ENCODE measurements at places on chromosomes 12 and 14.

GRCh38 chr14:70137788-70138187 is 51.0 kb downstream of the SLC8A3 start:
- no peak for DNase-seq

DNA sequence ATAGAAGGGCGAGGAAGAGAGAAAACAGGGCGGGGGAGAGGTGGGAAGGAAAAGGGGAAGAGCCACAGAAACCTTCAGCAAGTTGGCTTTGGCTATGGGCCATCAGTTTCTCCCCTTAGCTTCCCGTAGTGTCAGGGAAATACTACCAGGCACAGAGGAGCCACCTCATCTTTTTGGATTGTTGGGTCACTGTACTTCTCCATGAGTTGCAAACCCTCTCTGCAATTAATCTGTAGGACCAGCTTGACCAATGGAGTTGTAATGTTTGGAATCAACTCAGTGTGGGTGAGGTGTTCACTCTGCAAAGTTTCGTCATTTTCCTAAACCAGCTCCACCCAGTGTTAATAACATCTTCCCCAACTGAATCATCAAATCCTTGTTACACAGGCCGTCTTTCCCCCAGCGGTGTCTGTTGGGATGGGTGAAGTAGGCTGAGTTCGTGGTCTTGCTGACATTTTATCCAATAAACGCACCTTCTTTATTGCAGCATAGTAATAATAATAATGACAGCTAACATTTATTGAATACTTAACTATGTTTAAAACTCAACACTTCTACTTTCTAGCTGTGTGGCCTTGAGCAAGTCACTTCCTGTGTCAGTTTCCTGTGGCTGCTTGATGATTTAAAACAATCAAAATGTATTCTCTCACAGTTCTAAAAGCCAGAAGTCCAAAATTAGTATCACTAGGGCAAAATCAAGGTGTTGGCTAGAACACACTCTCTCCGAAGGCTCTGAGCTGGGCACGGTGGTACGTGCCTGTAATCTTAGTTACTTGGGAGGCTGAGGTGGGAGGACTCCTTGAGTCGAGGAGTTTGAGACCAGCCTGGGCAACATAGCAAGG is 8.1 kb upstream of the GLTP start:
- no peak for DNase-seq

DNA sequence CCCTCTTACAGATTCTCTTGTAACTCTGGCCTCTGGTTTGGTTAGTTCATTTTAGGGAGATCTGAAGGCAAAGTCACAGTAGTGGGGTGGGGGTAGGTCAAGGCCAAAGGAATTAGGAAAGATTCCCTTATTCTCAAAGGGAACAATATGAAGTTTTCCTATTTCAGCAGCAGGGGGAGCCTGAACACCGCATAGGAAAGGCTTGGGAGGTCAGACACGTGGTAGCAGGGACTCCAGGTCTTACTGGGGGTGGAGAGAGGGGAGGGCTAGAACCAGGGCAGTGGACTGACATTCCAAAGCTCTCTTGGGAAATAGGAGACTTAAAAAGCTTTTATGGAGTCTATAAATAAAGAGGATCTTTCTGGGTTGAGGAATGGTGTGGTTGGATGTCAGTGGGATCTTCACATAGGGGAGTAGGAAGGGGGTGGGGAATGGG is 1.3 kb downstream of the ZC3H10 start:
- peak; percentile 96 for DNase-seq

- no peak for DNase-seq
Observed at GRCh38 chr14:63745858-63746425, 18.1 kb upstream of the SGPP1 start.

- DNase-seq: no peak
Observed at GRCh38 chr12:100472325-100472724, 1.3 kb upstream of the NR1H4 start.

- DNase-seq: no peak
Observed at GRCh38 chr12:103882861-103883596, 42.0 kb upstream of the NT5DC3 start.

DNA sequence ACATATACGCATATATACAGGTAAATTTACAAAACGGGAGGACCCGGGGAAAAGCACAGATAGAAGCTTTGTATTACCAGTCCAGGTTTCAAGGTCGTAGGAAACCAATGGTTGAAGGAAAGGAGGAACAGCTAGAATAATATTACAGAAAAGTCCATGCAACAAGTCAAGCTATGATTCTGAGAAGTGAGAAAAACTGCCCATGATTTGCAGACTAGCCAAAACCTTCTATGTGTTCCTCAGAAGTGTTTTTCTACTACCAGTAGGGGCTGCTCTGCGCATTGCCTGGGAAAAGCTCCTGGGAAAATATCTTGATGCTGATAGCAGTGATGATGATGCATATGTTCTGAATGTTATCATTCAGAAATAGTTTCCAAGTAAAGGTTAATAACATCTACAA is 2.2 kb downstream of the PDZRN4 start:
- DNase-seq: peak; percentile 39

- DNase-seq: peak; percentile 33
Observed at GRCh38 chr12:121128908-121129810, 3.5 kb upstream of the P2RX7 start.

DNA sequence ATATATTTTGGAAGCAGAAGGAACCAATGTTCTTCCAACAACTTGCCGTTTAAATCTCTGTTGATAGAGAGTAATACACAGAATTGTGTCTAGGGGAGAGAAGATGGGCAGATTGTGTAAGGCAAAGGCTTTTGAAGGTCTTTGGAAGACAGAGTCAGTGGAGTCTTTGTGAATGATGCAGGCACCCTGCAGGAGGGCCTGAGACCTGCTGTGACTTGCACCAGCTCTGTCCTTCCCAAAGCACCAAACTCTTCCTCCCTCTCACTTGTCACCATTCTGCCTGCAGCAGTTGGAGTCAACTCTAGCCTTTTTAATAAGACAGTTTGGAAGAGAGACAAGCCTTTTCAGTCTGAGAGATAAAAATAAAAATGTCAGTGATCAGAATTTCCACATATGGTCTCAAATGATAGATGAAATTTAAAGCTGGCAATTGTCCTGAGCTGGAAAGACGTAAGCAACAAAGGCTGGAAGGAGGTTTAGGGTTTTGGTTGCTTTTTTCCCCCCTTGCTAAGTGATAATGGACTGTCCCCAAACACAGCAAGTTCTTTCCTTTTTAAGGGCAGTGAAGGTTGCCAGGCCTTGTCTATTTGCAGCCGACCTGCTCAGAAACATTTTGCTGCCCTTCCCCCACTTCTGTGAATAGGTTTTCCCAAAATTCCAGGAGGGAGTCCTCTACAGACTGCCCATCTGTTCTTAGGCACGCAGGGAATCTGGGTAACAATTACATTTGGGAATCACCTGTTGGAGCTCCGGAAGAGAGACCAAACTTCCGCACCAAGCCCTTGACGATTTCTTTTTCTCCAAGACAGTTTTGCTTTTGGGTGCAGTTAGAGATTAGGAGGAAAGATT is 103.0 kb upstream of the NTF3 start:
- DNase-seq: no peak

DNA sequence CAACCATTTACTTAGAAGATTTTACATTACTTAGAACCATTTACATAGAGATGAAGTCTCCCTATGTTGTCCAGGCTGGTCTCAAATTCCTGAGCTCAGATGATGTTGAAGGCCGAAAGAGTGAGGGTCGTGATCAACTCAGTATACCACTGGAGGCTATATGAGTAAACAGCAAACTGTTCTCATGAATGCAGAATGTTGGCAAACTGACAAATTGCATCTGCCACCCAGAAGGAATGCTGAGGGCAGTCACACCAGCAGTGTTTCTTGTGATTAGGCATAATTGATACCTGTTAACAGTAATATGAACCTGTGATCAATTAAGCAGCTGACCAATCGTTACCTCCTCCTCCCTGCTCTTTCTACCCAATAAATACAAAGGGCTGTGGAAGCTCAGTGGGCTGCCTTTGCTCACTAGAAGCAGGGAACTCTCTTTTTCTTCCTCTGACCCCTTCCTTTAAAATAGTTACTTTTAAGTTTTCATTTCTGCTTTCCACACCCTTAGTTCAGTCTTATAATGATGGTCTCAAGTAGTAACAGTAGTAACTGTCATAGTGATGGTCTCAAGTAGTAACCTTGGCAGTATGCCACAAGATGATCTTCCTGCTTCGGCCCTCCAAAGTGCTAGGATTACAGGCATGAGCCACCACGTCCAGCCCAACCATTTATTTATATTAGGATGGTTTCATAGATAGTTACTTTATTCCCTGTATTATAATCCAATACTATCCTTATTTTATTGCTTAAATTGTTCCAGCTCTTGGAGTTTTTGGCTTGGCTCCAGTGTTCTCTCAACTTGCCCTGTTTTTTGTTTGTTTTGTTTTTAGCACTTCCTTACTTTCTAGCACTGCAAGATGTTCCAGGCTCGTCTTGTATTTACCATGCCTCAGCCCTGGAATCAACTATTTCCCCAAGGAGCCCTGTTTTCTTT is 25.8 kb downstream of the LIMA1 start:
- DNase-seq: no peak

DNA sequence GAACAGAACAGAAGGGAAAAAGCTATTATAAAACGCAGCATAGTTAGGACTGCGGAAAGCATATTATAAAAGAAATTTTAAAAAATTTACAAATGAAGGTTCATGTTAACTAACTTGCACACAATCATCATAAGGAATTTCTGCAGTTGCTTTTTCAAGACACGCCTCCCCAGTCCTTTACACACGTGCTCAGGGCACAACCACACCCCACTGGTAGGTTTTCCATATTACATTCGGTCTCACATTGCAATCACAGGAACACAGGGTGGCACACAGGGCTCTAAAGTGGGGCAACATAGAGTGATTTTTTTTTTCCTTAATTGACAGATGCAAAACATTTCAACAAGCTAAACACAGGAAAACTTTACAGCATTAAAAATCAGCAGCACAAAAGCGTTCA is 69.7 kb downstream of the DICER1 start:
- no peak for DNase-seq

- DNase-seq: no peak
Observed at GRCh38 chr12:65756267-65756666, 68.0 kb upstream of the HMGA2 start.

DNA sequence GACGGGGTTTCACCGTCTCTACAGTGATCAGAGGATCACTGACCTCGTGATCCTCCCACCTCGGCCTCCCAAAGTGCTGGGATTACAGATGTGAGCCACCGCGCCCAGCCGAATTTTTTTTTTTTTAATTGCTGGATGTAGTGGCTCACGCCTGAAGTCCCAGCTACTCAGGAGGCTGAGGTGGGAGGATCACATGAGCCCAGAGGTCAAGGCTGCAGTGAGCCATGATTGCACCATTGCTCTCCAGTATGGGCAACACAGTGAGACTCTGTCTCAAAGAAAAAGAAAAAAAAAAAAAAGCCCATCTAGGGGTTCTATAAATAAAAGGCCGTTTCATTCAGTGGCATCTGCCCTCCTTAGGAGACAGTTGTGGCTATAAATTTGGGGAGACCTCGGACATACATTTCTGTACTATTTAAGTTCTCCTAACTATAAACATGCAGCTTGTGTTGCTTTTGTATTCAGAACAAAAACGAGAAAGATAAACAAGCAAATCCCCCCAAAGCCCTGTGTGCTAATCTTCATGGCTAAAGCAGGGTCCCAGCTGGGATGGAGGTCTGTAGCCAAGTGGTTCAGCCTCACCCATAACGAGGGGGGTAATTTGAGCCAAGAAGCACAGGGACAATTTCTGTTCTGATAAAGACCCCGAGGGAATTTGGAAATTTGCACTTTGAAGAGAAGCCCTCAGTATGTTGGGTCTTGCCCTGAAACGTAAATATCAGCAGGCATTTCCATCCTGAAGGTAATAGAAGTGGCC is 35.0 kb upstream of the BCL7A start:
- no peak for DNase-seq

- DNase-seq: no peak
Observed at GRCh38 chr12:120406069-120406468, 31.8 kb upstream of the COX6A1 start.

GRCh38 chr12:57584690-57585089 is 6.3 kb upstream of the PIP4K2C start:
- no peak for DNase-seq

DNA sequence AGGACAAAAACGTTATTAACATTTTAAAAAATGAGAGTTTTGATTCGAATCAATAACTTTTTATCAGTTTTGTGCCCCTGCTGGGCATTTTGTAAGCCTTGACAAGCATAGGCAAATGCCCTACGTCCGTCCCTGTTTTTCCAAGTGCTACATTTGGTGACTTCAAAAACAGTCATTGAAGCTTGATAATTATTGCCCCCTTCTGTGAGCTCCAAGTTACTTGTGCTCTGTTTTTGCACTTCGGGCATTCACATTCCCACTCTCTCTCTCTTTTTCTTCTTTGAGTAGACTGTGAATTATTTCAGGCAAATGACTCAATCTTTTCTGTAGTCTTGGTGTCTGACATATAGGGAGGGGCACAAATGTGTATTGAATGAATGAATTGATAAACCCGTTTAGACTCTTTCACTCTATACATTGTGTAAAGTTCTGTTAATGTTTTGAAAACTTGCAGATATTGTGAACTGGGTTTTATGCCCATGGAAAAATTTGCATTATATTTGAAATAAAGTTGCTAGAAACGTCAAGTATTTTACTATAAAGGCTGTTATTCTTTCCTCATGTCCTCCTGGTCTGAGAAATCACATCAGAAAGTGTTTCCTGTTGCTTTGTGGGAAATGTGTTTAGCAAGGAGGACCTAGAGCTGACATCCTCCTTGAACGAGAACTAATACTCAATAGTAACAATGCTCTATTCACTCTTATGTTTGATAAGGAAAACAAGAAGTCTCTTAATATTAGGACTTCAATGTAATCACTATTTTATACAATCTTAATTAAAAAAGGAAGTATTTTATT is 1.4 kb downstream of the APAF1 start:
- DNase-seq: peak; percentile 50

DNA sequence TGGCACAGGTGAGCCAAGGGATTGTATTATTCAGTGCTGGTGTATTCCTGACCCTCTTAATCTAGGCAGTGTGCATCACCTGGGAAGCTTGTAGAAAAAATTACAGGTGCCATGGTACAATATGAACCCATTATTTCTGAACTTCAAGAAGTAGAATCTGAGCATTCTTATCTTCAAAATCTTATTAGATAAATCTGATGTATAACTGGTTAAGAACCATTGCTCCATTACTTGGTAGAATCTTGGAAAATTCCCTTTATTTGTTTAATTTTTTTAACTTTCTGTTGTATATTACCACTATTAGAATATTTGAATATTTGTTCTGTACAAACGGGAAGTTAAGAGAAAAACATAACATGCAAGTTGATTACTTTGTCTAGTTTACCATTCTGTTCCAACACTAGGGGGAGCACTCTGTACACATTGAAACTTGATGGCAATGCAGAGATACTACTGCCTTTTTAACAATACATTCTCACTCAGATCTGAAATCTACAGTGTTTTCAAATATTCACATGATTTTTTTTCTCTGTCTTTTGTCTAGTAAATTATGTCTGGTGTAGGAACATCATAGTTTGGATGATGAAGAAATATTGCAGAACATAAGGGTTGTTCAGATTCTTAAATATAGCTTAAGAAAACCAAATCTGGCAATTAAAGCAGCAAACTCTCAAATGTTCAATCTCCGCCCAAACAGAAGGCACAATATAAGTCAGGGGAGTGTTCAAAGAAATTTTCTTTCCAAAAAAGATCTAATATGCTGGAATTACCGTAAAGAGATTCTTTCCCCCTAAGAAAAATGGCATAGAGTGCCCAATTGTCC is 196.6 kb downstream of the PCNX1 start:
- DNase-seq: peak; percentile 47
